ENCODE measurements at places on chromosomes 3 and 15. TPM values are rescaled to one million over a fixed set of nuclear protein-coding genes. Genes with fewer than 3 reads are reported as not detected.

Gene STXBP5L
- total RNA-seq, result not detected

Gene PTPN9
- total RNA-seq, result 29.1 TPM

Gene LTK
- total RNA-seq, result 0.80 TPM

Gene DNAH12
- 0.19 TPM for total RNA-seq

DNA sequence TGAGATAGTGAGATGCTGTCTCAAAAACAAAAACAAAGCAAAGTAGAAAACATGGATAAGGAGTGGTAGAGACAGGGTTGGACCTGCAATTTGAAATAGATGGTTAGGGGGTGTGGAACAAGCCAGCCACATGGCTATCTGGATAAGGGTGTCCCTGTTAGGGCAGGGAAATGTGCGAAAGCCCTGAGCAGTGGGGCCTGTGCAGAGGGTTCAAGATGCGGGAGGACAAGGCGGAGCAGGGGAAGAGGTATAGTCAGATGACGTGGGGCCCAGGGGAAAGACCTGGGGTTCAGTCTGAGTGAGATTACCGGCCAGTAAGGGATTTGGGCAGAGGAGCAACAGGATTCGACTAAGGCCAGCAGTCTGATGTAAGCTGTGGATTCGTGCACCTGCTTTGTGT is 18.4 kb upstream of the NR2E3 start:
- DNase-seq, result no peak

GRCh38 chr3:171242951-171243350 is 216.4 kb upstream of the SLC2A2 start:
- no peak for DNase-seq

DNA sequence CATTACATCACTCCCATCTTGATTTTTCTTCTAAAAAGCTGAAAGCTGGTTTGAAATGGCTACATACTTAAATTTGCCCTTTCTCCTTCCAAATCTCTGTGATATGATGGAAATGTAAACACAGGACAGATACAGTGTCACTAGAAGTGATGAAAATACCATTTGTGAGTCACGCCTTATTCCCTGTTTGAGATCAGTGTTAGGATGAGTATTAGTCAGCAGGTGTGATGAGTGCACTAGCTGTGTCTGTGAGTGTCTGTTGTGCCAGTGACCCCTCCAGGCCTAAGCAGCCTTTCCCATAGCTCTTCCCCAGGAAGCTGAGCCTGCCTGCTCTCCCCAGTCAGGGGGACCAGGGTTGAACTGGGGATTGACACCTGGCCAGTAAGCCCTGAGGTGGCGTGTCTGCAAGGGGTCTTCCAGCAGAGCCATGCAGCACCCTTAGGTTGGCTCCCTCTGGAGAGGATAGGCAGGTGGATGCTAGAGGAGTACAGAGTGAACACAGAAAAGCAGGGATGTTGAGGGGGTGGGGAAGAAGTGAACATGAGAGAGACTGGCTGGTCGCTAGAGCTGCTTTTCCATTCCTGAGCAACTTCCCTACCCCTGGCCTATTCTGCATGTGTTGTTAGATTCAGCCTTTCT is 92.0 kb downstream of the PDE8A start:
- no peak for DNase-seq

GRCh38 chr15:73021139-73021621 is 31.1 kb upstream of the NEO1 start:
- no peak for DNase-seq

Data from GM12878 (cell line).